ENCODE measurements at places on chromosomes 7 and 10.

GRCh38 chr7:7125963-7126362 is 56.4 kb upstream of the C1GALT1 start:
- DNase-seq = no peak

DNA sequence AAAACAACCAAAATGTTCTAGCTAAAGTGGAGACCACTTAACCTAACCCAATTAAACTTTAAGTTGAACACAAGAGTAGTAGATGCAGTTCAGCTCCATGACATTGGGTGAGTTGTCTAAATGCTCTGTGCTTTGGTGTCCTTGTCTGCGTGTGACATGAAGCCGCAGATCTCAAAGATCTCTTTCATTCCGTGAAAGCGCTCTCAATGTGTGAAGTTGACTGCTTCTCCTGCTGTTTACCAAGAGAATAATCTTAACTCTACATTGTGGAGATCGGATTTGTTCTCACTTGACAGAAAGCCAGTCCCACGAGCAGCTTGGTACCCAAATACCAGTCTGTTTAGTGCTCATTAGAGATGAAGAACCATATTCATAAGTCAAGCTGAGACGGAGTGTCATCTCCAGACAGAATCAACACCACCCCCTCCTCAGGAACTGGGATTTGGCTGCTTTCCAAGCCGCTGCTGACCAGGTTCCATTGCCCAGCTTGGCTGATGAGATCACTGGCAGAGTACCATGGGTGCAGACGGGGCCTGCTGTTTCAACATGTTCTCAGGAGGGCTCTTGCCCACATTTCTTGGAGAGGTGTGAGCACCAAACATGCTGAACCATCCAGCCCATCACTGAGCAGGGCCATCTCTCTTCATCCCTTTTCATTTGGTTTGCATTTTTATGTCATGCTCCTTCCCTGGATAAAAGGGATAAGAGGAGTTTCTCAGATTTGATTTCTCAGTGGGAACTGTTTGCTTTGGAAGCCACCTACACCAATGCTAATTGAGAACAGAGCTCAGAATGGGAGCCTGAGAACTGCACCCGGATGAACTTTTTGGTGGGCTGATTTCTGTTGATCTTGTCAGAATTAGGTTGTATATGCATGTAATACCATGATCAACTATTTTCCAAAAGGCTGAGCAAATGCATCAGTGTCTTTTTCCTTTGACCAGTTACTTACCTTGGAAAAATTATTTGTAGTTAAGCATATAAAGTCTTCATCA is 95.8 kb upstream of the AGBL3 start:
- no peak for DNase-seq

DNA sequence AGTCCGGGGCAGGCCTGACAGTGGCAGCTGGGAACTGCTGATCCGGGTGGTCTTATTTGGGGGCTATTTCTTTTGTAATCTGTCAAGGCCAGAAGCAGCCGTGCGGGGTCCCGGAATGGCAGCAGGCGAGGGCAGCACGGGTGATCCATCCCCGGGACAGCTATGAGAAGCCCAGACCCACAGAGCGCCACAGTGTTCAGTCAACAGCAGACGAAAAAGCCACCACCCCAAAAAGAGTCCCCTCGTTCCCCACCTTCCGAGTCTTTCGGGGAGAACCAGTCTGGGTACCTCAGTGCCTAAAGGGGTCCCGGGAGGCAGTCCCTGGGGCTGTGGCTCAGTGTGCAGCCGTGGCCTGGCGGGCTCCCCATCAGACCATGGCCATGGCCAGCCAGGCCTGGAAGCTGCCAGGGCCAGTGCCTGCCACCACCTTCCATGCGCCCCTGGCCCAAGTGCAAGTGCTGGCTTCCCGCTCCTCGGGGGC is 125.1 kb upstream of the KCTD7 start:
- no peak for DNase-seq

- no peak for DNase-seq
These were observed 23.3 kb downstream of the CD36 start for GRCh38 chr7:80661729-80662128.

GRCh38 chr7:27101957-27102580 is 414 bp downstream of the HOXA2 start:
- DNase-seq = no peak

GRCh38 chr7:155326385-155326784 is 28.7 kb downstream of the INSIG1 start:
- no peak for DNase-seq

DNA sequence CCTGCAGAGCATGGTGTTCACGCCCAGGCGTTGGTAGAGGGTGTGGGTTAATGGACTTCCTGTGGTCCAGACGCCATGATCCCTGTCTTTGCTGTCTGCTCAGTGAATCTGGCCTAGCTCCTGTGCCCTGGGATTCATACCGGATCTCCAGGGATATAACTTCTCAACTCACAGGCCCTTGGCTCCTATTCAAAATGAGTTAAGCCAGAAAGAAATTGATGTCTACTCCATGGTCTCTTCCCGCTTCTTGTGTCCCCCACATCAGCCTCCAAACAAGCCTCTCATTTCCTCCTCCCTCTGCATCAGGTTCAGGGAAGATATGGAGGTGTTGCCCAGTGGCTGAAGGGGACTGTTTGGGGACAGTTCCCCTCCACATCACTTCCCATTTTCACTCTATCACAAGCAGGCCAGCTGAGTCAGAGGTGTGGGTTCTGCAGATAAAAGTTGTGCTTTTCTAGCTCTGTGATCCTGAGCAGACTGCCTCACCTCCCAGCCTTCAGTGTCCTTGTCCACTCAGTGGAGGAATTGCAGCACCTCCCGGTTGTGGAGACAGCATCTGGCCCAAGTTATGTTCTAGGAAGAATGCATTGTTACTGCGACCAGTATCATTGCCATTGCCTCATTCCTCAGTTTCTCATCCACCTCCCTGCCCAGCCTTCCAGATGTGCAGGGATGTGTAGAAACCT is 22.5 kb downstream of the AKR1E2 start:
- DNase-seq = no peak

- DNase-seq = no peak
These were observed 28.3 kb upstream of the CYP26C1 start for GRCh38 chr10:93032105-93032808.

DNA sequence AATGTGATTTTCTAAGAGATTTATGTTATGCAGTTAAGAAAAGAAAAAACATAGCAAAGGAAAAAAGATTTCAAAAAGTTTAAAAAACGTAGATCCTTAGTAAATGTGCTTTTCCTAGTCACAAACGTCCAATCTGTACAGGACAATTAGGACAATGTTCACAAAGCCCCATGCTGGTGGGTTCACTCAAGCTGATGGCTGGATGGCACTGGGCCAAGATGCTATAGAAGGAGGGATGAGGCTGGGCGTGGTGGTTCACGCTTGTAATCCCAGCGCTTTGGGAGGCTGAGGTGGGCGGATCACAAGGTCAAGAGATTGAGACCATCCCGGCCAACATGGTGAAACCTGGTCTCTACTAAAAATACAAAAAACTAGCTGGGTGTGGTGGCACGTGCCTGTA is 22.1 kb downstream of the SVIL start:
- DNase-seq = no peak

DNA sequence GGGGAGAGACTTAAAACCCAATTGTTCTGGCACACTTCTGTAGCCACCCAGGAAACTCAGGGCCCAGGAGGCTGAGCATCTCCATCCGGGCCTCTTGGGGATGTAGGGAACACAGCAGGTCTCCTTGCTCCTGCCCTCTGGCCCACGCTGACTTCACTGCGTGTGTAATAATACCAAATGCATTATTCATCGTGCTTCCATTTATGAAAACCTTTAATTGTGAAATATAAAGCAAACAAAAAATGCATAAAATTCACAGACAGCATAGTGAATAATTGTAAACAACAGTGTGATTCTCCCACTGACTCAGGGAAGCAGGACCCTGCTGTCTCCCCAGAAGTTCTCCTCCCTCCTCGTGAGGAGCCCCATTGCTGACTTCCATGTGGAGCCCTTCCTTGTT is 70.3 kb upstream of the SHH start:
- DNase-seq = no peak

- DNase-seq = no peak
These were observed 57.0 kb downstream of the CDC123 start for GRCh38 chr10:12252882-12253546.

Measured in esophagus squamous epithelium (tissue), 5 donors.